ENCODE measurements at places on chromosomes 7 and 10.

DNA sequence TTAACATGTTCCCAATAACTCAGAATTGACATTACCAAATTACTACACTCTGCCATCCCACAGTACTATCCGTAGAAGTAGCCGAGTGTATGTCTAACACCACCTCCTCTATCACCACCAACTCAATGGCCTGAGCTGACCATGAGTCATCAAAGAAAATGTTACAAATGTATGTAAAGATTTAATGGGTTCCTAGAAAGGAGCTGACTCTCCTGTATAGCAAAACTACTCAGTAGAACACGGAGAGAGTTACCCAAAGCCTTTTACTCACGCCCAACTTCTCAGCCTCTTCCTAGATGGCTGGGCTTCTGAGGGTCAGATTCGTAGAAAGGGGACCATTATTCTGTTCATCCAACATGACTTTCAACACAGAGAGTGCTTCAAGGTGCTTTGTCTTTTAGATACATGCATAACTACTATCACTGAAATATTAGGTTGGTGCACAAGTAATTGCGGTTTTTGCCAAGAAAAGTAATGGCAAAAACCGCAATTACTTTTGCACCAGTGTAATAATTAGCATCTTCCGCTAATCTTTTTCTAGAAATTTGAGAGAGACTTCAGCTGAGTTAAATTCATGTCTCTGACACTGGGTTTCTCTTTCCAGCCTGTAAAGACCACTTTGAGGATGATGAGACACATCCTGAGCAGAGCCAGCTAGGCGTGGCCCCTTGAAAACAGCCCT, 24.0 kb upstream of the NANOS1 start:
- no peak for DNase-seq

DNA sequence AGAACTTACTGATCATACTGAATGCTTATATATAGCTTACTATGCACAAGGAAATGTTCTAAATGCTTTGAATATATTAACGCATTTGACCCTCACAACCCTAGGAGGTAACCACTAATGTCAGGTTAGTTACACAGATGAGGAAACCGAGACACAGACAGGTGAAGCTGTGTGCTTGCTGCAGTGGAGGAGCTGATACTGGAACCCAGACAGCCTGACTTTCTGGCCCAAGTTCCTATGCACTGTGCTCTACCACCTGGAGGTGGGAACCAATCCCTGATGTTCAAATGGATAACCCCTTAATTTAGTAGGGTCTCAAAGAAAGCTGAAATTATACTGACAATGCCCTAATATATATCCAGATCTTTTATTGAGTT, 119.6 kb downstream of the SORBS1 start:
- no peak for DNase-seq

DNA sequence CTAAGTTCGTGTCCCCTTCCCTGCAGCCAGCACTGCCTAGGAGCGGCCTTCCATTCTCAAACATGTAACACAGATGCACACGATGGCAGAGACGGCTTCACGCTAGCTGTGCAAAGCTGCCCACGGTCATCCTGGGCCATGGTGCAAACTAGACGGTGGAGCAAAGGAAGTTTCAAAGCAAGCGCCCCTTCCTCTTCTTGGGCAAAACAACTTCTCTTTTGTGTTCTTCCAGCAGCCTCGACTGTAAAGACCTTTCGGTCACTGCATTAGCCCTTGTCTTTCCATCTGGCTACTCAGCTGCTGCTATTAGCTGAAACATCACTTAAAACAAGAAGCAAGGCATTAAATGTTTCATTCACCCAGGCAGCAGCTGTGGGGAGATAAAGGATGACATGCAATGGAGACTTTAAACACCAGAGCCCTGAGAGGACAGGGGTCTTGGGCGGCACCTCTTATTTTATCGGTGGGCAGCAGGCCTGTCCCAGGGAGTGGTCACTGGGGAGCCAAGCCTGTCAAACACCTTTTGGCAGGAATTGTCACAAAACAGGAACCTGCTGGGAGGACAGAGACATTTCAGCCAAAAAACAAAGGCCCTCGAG, 214.8 kb downstream of the KLF6 start:
- DNase-seq: no peak

DNA sequence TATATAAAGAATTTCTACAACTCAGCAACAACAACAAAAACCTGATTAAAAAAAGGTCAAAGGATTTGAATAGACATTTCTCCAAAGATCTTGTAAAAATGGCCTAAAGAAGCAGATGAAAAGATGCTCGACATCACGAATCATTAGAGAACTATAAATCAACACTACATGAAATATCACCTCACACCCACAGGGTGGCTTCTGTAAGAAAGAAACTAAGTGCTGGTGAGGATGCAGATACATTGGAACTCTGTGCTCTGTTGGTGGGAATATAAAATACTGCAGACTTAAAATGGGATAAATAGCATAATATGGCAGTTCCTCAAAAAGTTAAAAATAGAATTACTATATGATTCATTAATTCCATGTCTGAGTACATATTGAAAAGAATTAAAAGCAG, 38.3 kb upstream of the CDCA7L start:
- DNase-seq: no peak

GRCh38 chr10:1034758-1035157, 9.1 kb upstream of the IDI2 start:
- no peak for DNase-seq

GRCh38 chr7:22577470-22578001, 77.5 kb upstream of the STEAP1B start:
- no peak for DNase-seq

GRCh38 chr7:150663802-150664494, 21.6 kb upstream of the GIMAP2 start:
- DNase-seq: no peak

DNA sequence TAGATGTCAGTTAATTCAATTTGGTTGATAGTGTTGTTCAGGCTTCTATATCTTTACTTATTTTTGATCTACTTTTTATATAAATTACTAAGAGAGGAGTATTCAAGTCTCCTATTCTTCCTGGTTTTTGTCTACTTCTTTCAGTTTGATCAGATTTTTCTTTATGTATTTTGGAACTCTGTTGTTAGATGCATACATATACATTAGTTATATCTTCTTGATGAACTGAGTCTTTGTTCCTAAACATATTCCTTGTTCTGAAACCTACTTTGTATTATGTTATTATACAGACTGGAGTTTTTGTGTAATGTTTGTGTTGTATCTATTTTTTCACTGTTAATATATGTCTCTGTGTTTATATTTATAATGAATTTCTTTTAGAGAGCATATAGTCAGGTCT, 118.8 kb downstream of the LRMDA start:
- no peak for DNase-seq

DNA sequence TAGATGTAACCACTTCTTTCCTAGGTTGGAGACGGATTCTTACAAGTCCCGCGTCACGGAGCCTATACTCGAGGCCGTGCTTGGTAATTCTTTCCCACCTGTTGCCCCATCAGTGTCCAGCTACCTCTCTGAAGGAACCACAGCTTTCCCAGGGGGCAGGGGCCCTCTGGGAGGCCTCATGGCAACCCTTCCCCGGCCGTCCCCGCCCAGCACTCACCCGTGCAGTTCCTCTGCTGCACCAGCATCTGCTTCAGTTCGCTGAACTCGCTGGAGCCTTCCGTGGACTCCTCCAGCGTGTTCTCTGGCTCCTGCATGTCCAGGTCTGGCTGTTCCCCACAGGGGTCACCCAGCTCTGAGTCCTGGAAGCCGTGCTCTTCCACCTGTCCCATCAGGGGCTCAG, 24.5 kb downstream of the ZNF777 start:
- DNase-seq: no peak

- peak; percentile 53 for DNase-seq
Measured at GRCh38 chr10:6445671-6446316, 134.3 kb downstream of the PRKCQ start.

- DNase-seq: no peak
Measured at GRCh38 chr7:48041653-48041970, 6.3 kb downstream of the C7orf57 start.

DNA sequence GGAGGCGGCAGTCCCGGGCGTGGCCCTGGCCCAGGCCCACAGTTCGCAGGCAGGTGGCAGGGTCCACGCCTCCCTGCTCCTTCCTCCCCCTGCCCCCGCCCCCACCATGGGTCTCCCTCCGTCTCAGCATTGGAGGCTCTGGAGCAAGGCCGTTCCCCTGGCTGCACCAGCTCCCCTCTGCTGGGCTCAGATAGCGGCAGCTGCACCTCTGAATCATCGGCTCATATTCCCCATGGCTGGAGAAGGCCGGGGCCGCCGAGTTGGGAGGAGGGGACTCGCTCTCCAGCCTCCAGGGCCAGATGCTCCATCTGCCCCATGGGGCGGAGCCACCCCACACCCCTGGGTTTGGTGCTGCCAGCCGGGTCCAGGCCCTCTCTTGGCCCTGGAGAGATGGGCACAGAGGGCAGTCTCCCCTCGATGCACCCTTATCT, 145.0 kb downstream of the ELFN1 start:
- DNase-seq: no peak

- DNase-seq: no peak
Measured at GRCh38 chr7:1758028-1758858, 88.2 kb downstream of the ELFN1 start.

DNA sequence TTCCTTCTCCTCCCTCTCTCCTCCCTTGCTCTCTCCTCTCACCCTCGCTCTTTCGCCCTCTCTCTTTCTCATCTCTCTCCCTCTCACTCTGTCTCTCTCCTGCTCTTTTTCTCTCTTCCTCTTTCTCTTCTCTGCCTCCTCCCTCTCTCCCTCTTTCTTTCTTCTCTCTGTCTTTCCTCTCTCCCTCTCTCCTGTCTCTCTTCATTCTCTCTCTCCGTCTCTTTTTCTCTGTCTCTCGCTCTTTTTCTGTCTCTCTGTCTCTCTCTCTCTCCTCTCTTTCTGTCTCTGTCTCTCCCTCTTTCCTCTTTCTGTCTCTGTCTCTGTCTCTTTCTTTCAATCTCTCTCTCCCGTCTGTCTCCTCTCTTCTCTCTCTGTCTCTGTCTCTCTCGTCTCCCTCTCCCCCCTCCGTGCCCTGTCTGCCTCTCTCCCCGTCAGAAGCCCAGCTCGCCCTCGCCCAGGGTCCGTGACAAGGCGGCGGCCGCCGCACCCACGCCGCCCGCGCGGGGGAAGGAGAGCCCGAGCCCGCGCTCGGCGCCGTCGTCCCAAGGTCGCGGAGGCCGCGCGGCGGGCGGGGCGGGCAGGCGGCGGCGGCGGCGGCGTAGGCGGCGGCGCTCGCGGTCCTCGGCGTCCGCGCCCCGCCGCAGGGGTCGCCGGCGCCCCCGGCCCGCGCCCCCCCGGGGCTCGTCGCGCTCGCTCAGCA, 21.3 kb upstream of the HSPB1 start:
- no peak for DNase-seq

GRCh38 chr10:79020015-79020491, 48.7 kb upstream of the ZMIZ1 start:
- no peak for DNase-seq

DNA sequence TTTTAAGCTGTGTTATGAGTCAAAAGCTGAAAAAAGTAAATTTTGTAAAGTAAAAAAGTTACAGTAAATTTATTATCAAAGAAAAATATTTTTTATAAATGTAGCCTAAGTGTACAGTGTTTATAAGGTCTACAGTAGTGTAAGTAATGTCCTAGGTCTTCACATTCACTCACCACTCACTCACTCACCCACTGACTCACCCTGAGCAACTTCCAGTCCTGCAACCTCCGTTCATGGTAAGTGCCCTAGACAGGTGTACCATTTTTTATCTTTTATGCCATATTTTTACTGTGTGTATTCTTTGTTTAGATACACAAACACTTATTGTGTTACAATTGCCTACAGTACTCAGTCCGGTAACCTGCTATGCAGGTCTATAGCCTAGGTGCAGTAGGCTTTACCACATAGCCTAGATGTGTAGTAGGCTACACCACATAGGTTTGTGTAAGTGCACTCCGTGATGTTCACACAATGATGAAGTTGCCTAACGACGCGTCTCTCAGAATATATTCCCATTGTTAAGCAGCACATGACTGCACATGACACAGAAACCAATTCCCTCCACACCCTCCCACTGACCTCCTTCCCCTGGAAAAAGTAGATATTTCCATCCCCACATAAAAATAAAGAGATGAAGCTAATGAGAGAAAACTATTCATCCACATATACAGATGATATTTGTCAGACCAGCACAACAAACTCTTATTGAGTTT, 44.8 kb upstream of the FGL2 start:
- DNase-seq: no peak

DNA sequence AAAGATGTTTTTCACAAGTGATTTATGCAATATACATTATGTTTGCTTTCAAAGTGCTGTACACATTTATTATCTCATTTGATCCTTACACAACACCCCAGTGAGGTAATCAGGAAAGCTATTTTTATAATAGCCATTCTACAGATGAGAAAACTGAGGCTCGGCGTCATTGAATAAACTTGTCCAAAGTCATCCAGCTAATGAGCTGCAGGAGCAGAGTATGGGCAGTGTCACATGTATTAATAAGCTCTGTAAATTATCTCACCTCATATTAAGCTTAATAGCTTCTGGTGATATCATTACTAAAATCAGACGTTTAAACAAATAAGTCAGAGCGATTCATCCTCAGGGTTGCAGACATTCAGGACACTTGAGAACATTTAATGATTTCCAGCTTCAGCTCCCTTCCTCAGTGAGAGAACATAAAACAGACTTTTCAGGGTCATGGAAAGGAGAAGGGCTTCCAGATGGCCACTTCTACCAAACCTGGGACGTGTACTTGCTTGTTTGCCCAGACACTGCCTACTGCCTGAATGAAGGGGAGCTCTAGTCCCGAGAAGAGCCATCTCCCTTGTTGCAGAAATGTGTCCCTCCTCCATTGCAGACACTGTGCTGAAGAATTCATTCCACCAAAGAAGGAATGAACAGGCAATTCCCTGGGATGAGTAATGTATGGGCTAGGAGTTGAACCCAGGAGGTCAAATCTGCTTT, 20.5 kb upstream of the FZD1 start:
- no peak for DNase-seq

- DNase-seq: no peak
Measured at GRCh38 chr7:99399597-99399996, 8.8 kb downstream of the PDAP1 start.

GRCh38 chr10:19178675-19179074, 130.1 kb downstream of the MALRD1 start:
- no peak for DNase-seq

DNA sequence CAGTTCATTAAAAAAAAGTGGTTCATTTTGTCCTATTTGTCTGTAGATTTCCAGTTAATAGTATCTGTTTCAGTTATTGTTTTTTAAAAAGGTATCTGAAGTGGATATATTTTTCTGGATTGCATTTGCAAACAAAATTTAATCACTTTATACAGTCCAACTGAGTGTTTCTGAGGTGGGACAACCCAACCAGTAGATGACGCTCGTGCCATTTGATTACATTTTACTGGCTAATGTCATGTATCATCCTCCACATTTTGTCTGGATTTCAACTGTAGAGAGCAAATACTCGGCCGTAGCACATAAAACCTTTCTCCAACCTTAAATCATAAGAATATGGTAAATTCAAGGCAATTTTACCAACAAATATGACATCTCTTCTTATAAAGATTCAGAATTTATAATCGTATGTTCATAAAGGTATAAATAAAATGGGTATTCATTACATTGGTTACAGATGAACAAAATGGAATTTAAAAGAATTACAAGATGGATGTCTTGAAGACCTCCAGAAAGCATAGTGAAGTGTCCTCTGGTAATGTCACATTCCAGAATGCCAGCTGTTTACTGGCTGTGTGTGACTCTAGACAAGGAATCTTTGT, 789.0 kb downstream of the PHTF2 start:
- DNase-seq: no peak

GRCh38 chr10:120943542-120943941, 92.4 kb downstream of the WDR11 start:
- DNase-seq: no peak

GRCh38 chr7:48350515-48350914, 179.3 kb downstream of the ABCA13 start:
- DNase-seq: no peak
